Fibroblast of upper back skin (primary cell): ENCODE measurements at places on chromosomes 3 and 15.

DNA sequence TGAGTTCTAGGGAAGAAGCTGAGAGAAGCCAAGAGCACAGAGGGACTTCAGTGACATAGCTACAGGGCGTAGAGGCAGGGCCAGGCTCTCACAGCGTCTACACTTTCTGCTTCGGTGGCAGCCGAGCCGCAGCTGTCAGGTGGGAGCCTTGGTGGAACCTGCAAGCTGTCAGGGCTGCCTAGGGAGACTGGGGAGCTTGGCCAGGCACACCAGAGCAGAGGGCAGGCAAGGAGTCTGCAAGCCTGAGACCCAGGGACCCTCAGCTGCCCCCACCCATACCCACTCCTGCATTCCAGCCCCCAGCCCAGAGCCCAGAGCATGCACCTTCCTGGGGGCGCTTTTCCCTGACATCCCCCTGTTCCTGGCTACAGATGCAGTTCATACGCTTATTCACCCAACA lies 13.4 kb upstream of the KLF15 start:
- DNase-seq = no peak

GRCh38 chr3:13120289-13120927 lies 47.2 kb upstream of the IQSEC1 start:
- no peak for DNase-seq

- DNase-seq = no peak
Measured at GRCh38 chr3:124768812-124769211, 38.6 kb downstream of the UMPS start.

DNA sequence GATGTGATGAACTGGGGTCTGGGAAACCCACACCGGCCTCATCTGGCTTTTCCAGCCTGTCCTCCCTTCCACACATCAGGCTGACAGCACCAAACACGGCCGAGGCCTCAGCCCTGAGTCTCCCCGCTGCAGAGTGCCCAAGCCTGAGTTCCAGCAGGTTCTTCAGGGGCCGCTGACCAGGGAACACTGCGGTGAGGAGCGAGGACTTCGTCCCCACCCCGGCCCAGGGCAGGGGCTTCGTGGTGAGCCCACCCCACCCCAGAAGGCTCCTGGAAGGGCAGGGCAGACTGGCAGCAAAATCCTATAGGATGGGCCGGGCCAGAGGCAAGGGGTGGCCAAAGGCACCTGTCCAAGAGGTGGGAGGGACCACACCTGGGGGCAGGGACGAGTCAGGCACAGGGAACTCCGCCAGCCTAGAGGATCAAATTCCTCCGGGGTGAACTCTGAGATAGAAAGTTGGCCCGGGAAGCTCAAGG lies at the start of gene SLC51A:
TSS of gene SLC51A (plus strand) at position 446 of the 476 bp plus-strand sequence. CDS start 179 bp downstream, outside the sequence.
- DNase-seq = no peak

- no peak for DNase-seq
Measured at GRCh38 chr3:48612309-48612708, 2.9 kb upstream of the UQCRC1 start.

GRCh38 chr3:141379250-141379966 lies 11.1 kb downstream of the ZBTB38 start:
- DNase-seq = no peak

- DNase-seq = peak; percentile 77
Measured at GRCh38 chr3:52062505-52062904, 6.1 kb upstream of the DUSP7 start.

- no peak for DNase-seq
Measured at GRCh38 chr3:157065201-157065600, 94.7 kb downstream of the CCNL1 start.

- DNase-seq = no peak
Measured at GRCh38 chr3:170752571-170753155, 117.3 kb downstream of the RPL22L1 start.

DNA sequence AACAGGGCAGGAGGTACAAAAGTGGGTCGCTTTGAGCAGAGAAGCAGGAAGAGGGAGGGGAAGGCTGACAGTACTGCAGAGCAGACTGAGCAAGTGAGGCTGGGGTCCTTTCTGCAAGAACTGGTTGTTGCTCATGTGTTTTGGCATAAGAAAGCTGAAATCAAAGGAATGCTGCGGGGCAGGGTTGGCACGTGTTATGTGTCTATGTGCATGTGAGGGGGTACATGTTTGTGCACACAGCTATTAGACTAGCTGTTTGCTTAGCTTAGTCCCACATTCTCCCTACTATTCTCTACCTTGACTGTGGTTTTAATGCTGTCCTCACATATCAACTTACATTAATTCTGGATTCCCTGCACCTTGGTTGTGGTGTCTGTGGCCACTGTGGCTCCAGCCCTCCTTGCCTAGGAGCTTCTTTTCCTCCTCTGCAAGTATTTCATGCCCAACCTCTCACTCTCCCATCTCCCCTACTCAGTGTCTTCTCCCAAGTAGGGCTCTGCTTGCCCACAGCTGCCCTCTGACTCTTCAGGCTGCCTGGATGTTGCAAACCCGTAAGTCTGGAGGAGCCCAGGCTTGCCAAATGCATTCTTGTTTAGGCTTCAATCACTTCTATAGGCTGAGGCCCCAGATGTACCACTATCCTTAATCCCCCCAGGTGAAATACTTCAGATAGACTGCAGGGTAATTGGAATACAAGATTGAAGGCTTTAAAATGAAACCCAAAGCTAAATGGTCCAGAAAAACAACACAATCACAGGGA lies 4.8 kb downstream of the TAGLN3 start:
- no peak for DNase-seq

- peak; percentile 29 for DNase-seq
Measured at GRCh38 chr15:90191794-90192509, 9.2 kb upstream of the SEMA4B start.

DNA sequence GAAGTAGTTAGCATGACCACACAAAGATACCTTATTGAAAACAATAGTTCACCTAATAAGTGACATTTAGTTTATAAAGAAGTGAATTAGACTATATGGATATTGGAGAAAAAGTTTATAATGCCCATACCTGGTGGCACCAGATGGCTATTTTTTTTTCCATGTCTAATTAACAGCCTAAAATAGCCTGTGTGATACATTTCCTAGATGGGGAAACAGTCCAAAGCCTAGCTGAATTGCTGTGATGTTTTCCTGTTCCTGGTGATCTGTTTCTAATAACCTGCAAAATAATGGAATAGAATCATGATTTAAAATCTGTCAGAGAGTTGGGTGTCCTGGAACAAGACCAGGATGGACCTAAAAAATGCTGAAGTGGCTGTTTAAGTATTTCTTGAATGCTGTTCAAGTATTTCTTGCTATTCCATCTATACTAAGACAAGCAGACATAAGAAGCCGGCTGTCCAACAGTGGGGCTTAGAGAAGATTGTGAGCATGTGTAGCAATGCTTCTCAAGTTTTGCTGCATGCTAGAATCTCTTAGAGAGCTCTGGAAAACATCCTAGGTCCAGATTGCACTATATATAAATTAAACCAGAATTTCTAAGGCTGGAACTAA lies 31.3 kb downstream of the LRRC3B start:
- peak; percentile 58 for DNase-seq

DNA sequence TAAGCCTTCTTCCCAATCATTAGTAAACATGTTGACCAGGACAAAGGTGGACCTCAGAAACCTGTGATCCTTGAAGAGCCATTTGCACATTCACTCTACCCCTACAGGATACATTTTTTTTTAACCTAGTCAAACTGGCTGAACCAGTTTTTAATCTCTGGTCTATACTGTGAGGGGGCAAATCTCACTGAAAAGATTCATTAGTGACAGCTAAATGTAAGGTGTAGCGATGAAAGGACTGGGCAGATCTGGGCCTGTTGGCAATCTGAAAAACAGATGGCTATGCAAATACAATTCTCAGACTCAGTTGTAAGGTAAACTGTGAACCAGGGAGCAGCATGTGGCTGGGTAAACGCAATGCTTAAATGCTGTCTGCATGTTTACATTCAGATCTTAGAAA lies 75.6 kb upstream of the SNTN start:
- no peak for DNase-seq

DNA sequence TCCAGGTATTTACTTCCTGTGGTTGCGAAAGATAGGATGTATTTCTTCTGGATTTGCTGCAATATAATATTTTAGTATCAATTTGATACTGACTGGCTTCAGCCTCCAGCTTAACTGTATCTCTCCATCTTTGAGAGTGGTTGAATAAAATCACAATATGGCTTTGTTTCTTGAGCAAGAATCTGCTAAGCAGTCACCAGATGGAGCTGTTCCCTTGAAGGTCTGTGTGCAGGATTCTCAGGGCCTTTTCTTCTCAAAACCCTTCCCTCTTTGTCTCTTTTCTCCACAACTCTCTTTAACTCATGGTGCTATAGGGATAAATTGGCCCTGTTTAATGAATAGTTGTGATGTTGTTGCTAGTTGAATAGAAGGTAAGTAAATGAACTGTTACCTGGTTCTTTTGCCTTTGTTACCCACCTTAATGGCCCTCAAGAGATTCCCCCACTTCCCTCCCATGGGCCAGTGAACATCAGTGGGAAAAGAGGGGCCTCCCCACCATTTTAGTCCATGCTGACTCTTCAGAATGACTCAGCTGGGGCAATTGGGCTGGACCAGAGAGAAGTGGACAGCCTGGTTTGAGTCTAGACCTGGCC lies 34.8 kb upstream of the RAB6B start:
- peak; percentile 78 for DNase-seq

- DNase-seq = peak; percentile 79
Measured at GRCh38 chr3:56988458-56989168, 71.9 kb upstream of the SPATA12 start.

DNA sequence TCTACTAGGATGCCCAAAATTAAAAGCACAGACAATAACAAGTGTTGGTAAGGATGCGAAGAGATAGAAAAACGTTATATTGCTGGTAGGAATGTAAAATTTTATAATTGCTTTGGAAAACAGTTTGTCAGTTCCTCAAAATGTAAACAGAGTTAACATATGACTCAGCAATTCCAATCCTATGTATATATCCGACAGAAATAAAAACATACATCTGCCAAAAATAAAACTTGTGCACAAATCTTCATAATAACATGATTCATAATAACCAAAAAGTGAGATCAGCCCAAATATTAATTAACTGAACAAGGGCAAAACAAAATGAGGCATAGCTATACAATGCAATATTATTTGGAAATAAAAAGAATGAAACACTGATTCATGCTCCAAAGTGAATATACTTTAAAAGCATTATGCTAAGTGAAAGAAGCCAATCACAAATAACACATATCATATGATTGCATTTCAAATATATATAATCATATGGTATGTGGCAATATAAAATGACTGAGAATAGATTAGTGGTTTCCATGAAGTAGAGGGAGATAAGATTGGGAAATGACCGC lies 609.3 kb downstream of the IGSF11 start:
- no peak for DNase-seq

- peak; percentile 27 for DNase-seq
Measured at GRCh38 chr3:48684480-48685143, 1.1 kb downstream of the NCKIPSD start.

DNA sequence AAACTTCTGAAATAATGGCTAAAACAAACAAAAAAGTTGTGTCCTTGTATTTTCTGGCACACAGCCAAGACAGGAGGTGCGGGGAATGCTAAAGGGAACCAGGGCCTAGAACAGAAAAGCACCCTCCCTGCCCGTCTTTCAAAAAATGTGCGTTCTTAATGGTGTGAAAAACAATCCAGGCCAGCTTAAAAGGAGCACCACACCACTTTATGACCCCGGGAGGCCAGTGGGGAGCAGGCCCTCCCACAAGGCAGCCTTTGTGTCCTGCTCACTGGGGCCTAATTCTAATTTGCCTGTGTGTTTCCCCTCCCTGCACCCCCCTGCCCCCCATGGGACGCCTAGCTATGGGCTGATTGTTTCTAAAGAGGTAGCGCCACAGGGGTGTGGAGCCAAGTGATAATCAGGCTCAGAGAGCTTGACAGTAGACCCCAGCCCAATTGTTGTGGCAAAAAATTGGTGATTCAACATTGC lies 181.4 kb downstream of the GREM1 start:
- DNase-seq = no peak

GRCh38 chr3:36561601-36562000 lies 181.3 kb downstream of the STAC start:
- no peak for DNase-seq

DNA sequence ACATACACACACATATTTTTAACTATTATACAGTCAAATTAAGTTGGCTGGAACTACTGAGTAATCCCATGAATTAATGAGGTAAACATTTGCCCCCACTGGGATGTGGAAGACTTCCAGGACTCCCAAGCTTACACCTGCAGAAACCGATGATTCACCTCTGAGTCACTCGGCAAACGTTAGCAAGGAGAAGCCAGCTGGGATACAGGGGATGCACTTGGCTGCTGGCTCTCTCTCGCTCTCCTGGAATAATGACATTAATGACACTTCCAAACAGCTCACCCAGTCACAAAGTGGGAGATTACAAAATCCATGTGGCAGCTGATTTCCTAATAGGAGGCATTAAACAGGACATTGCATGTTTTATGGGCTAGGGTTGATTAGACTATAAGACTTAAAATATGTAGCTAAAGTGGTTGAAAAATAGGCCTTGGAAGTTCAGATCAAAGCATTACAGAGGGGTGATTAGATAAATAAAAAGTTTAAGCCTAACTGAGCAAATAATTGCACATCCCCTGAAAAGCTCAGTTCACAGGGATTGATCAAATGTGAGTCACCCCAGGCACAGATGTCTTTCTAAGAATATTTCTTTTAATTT lies 500.9 kb downstream of the SOX2 start:
- DNase-seq = peak; percentile 86
